Caudate nucleus (tissue), 63 donors: ENCODE measurements at places on chromosomes 4 and X.
A peak's percentile ranks its signal among the peaks of the same experiment; 100 is the strongest.

GRCh38 chr4:147388018-147388417 is 92.9 kb upstream of the EDNRA start:
- DNase-seq, result no peak

DNA sequence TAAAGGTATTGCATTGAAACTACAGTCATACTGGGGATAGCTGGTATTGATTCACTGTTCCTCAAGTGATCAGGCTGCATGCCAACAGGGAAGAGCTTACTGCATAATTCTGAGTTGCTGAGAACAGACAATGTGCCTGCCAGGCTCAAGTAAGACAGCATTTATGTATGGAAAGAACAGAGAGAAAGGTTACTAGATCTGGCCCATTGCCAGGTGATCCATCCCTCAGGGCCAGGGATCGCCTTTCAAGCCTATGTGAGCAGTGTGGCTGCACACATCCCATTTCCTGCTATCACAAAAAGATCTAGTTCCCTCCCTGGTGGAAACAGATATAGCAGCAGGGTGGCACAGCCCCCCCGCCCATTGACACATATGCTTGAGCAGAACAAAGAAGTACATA is 254.0 kb downstream of the TMA16 start:
- DNase-seq, result no peak

GRCh38 chr4:13452927-13453579 is 31.1 kb downstream of the RAB28 start:
- DNase-seq, result no peak

GRCh38 chr4:69995526-69996016 is at the start of gene STATH:
Gene STATH (plus strand): TSS chr4:69995966. CDS start chr4:69998438, 2,472 bp downstream.
- DNase-seq, result no peak

DNA sequence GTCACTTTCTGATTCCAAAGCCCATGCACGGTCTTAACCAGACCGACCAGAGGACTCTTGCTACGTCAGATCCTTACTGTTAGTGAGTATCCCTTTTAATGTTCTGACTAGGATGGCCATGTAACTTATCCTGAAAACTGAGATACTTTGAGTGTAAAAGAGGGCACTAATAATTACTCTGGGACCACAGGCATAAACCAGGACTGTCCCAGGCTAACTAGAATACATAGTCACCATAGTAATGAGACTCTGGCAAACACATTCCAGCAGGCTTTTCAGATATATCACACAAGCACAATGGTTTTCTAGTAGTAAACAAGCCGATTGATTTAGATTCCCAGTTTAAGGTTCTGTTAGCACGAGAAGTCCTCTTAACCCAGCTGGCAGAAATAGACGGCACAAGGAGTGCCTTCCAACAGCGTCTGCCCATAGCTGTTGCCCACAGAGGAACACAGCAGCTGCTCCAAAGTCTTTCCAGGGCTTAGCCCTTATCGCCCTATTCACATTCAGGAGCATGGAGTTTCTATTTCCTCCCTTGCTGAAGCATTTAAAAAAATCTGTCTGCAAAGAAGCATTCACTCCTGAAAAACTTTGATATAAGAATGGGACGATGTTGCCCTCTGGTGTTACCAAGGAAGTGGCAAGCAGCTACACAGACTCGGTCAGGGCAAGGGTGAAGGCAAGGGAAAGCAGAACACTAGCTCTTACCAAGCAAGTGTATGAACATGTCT is 92.4 kb downstream of the CXCL13 start:
- peak; percentile 3 for DNase-seq

- DNase-seq, result no peak
Measured at GRCh38 chr4:181017038-181017437, 1226.2 kb upstream of the TENM3 start.

- no peak for DNase-seq
Measured at GRCh38 chr4:154506253-154506652, 14.7 kb upstream of the DCHS2 start.

DNA sequence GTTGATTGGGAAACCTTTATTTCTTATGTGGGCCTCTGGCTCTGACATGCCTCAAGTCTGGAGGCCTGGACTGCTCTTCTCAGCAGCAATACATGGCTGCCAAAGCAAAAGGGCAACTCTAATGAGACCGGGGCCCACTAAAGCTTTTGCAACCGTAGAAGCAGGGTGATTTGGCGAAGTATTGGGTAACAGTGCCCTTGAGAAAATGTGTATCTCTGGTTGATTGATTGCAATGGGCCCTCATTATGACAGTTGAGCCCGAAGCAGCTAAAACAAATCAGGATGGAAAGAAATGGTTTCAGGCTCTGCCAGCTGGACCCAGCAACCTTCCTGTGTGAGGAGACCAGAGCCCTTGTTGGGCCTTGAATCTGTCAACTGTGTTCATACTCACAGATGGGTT is 73.4 kb downstream of the CLCN4 start:
- no peak for DNase-seq

- DNase-seq, result peak; percentile 19
Measured at GRCh38 chrX:77785486-77786364, at the start of gene ATRX. Gene ATRX (minus strand): TSS chrX:77786216. CDS start chrX:77786001, 215 bp downstream.
